ENCODE measurements at places on chromosomes 13 and 19.

DNA sequence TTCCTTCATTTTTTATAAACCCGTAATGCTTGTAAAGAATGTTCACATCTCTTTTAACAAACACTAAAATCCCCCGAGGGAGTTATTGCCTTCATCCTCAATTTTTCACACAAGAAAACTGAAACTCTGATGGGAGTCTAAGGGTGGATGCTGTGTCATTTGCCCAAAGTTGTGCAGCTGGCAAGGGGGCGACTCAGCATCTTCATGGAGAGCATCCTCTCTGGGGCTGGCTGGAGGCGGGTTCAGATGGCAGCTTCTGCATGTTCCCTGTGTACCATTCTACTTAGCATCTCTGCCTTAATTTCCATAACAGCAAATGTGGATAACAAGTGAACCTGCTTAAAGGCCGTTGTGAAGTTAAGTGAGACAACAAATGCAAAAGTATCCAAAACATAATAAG, 256.4 kb downstream of the IRS2 start:
- no peak for DNase-seq

- DNase-seq, result no peak
Measured at GRCh38 chr19:2428756-2429711, 1.6 kb upstream of the TIMM13 start.

DNA sequence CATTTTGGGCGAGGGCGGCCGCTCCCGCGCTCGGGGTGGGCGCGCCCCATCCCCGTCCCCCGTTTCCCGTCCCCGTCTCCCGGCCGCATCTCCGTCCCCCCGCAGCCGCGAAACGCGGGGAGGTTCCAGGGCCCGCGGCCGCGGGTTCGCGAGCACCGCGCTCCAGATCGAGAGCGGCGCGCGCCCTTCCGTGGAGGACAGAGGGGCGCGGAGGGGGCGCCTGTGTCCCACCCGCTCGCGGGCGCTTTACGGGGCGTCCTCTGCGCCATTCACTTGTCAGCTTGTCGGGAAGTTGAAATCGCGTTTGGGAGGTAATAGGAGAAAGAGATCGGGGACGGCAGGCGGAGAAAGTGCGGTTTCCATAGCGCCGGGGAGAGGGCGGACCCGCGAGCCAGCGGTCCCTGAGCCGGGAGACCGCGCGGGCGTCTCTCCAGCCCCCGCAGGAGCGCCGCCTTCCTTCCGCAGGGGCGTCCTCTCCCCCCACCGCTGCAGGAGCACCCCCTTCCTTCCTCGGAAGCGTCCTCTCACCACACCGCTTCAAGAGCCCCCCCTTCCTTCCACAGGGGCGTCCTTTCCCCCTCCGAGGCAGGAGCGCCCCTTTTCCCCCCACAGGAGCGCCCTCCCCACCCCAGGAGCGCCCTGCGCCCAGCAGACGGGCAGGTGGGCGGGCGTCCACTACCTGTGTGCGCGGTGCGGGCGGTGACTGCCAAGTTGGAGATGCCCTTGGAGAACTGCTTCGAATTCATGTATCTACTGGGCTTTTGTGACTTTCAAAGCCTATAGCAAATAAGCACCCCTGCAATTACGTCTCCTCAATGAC, 962 bp upstream of the IRS2 start:
- no peak for DNase-seq

DNA sequence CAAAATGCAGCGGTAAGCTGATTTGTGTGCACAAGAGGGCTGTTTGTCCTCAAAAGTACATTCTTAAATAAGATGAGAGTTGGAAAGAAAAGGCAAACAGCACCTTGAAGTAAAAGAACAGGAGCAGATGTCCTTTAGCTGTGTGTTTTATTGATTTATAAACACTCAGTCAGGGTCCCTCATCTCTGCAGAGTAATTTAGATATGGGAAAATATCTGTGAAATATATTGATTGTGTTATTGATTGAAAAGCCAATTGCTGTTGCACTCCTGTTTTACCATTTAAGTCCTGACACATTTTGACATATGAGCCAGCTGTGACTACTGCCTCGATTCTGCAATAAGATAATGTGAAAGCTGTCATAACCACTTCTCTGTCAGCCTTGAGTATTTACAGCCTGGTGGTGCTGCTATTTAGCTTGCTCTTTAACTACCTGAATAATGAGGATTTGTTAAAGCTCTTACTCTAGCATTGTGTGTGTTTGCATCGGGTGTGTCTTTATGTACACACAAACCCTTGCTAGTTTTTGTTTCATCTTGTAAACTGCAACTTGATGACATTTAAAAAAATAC, 550.1 kb downstream of the DACH1 start:
- DNase-seq, result no peak

DNA sequence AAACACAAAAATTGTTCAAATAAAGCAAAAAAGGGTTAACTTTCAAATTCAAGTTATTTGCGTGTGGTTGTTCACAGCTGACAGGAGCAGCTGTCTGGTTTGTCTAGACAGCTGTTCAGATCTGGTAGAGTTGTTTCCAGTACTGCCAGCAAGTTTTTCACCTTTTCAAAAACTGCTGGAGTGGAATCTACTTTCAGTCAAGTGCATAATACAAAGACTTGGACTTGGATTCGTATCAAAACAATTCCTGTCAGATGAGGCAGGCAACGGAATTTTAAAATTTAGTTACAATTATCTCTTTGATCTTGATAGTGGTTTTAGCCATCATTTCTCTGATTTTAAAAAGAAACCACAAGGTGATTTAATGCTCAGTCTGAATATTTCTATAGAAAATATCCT, 51.7 kb upstream of the EEF1AKMT1 start:
- DNase-seq, result no peak

DNA sequence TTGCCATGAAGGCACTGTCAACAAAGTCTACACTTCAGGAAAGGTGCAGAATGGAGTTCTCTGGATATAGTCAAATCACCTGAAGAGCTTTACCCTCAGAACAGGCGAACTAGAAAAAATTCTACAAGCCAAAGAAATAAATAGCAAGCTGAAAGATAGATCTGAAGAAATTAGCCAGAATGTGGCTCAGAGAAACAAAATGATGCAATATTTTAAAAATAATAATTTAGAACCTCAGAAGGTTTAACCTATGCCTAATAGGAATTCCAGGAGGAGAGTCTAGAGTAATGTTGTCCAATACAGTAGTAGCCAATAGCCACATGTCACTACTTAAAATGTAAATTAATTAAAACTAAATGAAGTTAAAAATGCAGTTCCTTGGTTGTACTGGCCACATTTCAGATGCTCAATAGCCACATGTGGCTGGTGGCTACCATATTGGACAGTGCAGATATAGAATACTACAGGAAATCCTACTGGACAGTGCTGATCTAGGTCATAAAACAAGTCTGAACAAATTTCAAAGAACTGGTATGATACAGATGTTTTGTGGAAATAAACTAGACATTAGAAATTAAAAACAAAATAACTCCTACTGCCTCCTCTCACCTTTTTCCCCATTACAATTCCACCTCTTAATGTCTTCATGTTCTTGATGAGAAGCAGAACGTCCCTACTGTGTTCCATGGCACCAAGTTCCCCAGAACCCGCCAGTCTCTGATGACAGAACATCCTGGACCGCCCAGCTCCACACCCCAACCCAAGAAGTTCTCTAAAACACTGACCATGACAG, 679 bp upstream of the CDADC1 start:
- no peak for DNase-seq

GRCh38 chr13:85616275-85616674, 182.9 kb downstream of the SLITRK6 start:
- DNase-seq, result no peak

DNA sequence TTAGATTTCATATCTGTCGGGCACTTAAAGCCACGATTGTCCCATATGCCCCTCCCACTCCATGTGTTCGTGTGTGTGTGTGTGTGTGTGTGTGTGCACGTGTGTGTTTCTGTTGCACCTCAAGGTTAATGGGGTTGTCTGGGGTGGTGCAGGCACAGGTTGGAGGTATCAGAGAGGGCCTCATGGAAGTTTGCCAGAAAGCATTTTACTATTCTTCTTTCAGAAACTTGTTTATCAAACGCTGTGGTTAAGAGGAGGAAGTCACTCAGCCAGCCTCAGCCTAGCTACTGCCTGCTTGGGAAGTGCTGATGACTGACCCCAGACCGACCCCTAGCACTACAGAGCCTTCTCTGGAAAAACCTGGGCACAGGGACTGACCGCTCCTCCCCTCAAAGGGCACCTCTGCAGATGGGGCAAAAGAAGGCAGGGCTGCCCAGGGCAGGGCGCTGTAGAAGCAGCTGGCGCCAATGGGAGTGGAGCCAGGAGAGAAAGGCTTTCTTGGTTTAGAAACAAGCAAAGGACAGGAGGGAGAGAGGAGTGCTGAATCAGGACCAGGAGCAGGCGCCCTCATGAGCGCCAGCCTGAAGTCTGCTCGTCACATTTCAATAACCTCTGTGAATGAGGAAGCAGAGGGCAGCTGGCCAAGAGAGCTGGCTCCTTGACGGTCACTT, 3.9 kb downstream of the SIAH3 start:
- no peak for DNase-seq

DNA sequence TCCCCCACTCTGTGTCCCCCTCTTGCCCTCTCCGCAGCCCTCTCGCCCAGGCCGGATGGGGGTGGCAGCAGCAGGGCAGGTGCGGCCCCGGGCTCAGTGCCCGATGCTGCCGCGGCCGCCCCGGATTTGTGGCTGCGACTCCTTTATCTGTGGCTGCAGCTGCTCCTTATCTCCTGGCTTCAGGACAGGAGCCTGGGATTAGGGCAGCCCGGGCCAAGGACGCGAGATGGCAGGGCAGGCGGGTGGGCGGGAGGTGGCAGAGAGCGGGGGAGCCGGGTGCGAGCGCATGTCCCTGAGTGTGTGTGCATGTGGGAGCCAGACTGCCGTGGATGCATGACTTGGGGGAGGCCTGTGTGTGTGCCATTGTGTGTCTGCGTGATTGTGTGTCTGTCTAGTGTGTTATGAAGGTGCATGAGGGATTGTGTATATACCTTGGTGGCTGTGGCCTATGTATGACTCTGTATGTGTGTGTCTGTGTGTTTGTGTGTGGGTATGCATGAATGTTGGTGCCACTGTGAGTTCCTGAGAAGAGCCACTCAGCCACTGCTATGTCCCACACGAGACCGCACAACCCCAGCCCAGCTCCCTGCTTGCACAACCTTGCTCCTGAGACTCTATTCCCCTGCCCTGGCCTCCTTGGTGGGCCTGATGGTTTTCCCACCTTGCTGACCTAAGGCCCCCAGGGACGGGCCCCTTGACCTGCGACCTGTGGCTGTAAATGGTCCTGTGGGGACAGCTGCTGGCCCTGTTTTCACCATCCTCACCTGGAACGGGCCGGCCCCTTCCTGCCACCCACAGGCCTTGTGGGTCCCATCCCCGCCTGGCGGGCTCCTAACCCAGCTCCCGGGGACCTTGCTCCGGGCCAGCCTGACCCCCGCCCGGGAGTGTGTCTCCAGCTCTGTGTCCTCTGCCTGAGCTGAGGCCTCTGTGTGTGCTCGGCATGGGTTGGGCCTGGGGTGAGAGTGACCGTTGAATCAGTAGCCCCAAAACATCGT, 5.3 kb upstream of the NRTN start:
- no peak for DNase-seq

DNA sequence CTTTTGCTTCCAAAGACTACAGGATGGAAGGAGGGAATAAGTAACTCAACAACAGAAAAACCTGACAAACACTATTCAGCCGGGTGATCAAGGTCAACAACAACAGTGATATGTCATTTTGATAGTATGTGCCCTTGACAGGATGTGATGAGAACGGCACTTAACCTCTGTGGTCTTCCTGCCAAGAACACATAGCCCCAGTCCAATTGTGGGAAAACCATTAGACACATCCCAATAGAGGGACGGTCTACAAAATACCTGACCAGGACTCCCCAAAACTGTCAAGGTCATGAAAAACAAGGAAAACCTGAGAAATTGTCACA, 43.1 kb upstream of the AMER2 start:
- no peak for DNase-seq

DNA sequence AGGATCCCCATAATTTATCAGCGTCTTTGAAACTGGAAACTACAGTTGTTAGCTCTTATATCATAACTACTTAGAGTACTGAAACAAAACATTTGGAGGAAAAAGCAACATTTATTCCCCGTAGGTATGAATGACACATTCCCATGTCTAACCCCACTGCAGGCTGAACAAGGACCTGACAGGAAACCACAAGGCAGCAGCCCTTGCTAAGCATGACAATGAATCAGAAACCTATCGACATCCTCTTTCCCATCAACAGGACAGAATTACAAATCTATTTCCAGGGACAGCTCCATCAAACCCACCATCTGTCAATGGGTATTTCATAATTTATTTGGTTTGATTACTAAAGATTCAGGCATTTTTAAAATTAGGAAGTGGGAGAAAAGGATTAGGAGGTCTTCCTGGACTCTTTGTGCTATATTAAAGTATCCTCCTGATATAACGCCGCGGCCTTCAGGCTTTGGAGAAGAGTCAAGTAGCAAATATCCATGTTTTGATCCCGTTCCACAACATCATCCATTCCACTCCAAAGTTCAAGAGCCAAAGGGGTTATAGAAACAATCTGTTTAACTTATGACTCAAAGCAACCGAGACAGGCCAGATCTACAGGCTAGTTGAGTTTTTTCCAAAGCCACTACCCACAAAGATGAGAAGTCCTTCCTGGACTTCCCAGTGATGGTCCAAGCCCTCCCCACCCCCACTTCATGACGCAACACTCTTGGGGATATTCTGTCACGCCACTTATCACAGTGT, 51.1 kb downstream of the FAM216B start:
- DNase-seq, result no peak

DNA sequence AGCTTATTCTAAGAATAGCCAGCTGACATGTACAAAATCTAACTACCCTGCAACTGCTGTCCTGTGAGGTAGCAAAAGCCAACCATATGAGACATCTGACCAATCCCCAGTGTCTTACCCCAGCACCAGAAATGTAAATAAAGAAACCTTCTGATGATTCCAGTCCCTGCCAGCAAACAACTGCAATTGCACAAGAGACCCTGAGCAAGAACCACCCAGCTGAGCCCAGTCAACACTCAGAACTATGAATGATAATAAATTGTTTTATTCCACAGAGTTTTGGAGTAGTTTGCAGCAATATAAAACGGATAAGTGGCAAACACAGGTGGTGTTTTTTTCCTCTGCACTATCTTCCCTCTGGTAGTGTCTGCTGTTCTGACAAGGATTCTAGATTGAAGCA, 94.9 kb downstream of the ERCC5 start:
- DNase-seq, result no peak

GRCh38 chr19:1172353-1173158, 1.5 kb downstream of the SBNO2 start:
- DNase-seq, result no peak

- no peak for DNase-seq
Measured at GRCh38 chr19:8107301-8107903, 42.0 kb downstream of the FBN3 start.

DNA sequence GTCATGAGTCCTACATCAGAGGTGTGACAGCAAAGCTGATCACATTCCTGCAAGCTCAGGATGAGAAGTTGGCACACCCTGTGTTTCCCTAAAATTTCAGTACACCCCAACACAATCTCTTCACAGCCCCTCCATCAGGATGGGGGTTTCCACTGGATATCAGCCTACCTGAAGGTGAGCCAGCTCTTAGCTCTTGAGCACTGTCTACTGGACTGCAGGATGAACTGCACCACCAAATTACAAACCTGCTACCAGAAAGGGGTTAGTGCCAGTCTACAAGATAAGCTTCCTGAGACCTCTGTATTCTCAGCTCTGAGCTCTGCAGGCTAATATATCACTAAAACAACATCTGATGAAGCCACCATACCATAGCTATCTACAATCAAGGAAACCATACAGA, 1616.2 kb upstream of the SPRY2 start:
- DNase-seq, result no peak

GRCh38 chr13:46884531-46884930, 12.3 kb downstream of the HTR2A start:
- DNase-seq, result no peak

GRCh38 chr13:22451327-22451741, 729.4 kb upstream of the SGCG start:
- DNase-seq, result no peak

- no peak for DNase-seq
Measured at GRCh38 chr13:112877066-112877465, 91.9 kb upstream of the MCF2L start.

Measured in A549 (cell line).